Lung microvascular endothelial cell (primary cell): ENCODE measurements at places on chromosomes 16 and 17.

DNA sequence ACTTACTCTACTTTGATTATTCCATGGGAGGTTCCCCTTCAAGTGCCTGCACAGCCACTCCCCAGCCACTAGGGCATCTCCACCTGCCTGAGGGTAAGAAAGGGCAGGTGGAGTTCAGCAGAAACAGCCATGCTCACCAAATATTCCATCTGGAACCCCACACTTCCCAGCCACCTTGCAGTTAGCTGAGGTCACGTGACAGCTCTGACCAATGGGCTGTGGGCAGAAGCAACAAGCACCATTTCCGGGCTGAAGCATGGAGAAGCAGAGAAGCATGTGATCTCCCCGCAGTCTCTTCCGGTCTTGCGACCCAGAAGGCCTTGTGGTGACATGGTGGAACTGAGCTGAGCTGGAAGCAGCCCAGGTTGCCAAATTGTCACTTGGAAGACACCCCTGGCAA lies 108.6 kb downstream of the CCT6B start:
- DNase-seq: no peak

- no peak for DNase-seq
Measured at GRCh38 chr16:84499638-84500037, 4.8 kb downstream of the MEAK7 start.

- DNase-seq: peak; percentile 7
Measured at GRCh38 chr16:28534542-28535373, 4.0 kb downstream of the NUPR1 start.

- DNase-seq: no peak
Measured at GRCh38 chr16:66256919-66257318, 109.6 kb upstream of the CDH5 start.

DNA sequence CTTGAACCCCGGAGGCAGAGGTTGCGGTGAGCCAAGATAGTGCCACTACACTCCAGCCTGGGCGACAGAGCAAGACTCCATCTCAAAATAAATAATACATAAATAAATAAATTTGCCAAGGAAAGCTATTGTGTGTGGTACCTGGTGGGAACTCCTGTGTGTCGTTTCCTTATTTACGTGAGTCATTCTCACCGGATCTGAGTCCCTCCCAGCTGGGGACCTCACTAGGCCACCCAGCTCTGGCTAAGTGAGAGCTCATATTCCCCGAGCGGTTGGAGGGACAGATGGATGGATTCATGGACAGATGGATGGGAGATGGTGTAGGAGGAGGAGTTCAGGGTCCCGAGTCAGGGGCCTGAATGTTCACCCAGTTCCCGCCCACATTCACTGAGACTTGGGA lies 22.9 kb upstream of the C1QL1 start:
- DNase-seq: peak; percentile 27

DNA sequence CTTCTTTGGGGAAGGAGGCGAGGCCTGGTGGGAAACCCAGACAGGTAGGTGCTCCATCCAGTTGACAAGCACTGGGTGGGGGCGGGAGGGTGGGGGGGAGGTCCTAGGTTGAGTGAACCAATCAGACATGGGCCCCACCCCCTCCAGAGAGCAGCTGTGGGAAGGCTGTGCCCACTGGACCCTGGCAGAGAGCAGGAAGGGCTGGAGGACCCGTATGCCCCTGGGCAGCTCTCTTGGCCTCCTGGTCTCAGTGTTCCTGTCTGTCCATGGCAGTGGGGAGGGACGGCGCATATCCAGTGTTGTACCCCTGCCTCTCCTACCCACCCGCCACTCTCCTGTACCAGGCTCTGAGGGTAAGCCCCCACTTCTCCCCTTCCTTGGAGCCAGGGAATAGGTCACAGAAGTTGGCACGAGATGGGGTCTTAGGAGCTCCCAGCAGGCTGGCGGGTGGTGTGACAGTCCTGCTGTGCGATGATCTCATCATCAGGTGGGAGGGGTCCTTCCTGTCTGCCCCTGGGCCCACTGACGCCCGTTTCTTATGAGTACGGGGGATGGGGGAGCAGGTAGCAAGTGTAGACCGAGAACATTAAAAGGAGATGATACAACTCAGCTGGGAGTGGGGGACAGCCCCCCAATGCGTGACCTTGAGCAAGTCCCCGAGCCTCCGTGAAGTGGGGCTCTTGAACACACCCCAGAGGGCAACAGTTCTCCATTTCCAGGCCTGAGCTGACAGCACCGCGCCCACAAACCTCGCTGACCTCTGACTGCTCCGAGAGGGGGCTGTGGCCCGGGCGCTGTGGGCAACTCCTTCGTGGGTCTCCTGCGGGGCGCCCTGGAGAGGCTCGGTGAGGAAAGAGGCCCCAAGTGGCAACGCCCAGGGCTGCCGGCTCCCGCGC lies 1.2 kb upstream of the ZFPM1 start:
- no peak for DNase-seq

GRCh38 chr16:70784692-70785555 lies 16.0 kb downstream of the VAC14 start:
- no peak for DNase-seq

- DNase-seq: no peak
Measured at GRCh38 chr16:27319257-27319965, 5.6 kb downstream of the IL4R start.

- DNase-seq: no peak
Measured at GRCh38 chr16:57143149-57143921, 42.5 kb downstream of the PSME3IP1 start.

DNA sequence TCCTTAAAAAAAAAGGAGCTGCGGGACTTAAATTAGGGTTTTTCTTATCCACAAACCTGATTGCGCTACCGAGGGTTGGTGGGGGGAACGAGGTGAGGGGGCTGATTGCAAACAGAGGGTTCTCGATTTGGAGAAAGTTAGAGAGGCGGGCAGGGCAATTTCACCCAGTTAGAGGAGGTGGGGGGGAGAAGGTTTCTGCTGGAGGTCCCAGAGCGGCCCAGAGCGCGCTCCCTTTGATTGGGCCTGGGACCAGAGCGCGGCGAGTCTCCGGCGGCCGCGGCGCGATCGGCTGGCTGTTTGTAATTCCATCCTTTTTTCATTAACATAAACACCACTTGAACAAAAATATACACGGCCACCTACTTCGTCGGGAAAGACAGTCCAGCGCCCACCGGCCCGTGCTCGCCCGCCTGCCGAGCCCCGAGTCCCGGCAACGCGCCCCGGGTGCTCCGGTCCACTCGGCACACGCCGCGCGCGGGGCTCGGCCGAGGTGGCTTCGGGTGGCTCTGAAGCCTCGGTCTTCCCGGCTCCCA lies 13.3 kb upstream of the FOXF1 start:
- no peak for DNase-seq

- peak; percentile 64 for DNase-seq
Measured at GRCh38 chr17:412211-413015, 59.8 kb upstream of the RPH3AL start.

DNA sequence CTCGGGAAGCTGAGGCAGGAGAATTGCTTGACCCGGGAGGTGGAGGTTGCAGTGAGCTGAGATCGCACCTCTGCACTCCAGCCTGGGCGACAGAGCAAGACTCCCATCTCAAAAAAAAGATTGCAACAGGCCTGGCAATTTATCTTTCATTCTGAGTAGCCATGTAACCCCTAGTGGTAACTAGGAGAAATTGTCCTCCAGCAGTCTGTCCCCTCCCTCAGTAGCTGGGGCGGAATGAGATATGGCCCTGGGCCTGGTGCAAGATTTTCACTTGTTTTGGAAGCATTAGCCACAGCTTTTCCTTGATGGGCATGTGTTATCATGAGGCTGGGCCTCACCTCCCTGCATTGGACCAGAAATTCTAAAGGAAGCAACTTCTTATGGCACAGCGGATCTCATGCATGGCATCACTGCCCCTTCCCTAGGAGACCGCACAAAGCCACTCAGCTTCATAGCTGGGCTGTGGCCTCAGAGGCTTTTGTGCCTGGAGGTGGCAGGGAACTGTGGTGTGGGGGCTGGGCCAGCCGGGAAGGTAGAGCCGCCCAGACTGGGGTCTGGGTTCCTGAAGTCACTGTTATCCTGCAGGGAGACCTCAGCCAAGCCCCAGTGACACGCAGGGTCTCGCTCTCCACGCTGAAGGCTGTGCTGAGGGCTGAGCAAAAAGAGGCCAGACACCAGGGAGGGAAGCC lies 13.4 kb downstream of the NATD1 start:
- peak; percentile 28 for DNase-seq

- no peak for DNase-seq
Measured at GRCh38 chr17:70934835-70935234, 765.5 kb downstream of the KCNJ2 start.

GRCh38 chr16:50970281-50970680 lies 180.8 kb downstream of the SALL1 start:
- DNase-seq: no peak

GRCh38 chr17:29022074-29022473 lies 16.2 kb upstream of the SEZ6 start:
- no peak for DNase-seq

GRCh38 chr16:3274490-3274889 lies 8.8 kb upstream of the ZNF263 start:
- no peak for DNase-seq

GRCh38 chr17:1612400-1612799 lies 16.2 kb downstream of the SLC43A2 start:
- peak; percentile 62 for DNase-seq

- DNase-seq: no peak
Measured at GRCh38 chr16:49292413-49292812, 10.8 kb upstream of the CBLN1 start.

- DNase-seq: no peak
Measured at GRCh38 chr17:4510618-4510941, 11.9 kb downstream of the SPNS2 start.
